ENCODE measurements at places on chromosomes 3 and 15.

GRCh38 chr15:32119694-32120330, 89.5 kb downstream of the CHRNA7 start:
- DNase-seq, result no peak

- no peak for DNase-seq
Observed at GRCh38 chr3:160977773-160978172, 127.4 kb downstream of the B3GALNT1 start.

DNA sequence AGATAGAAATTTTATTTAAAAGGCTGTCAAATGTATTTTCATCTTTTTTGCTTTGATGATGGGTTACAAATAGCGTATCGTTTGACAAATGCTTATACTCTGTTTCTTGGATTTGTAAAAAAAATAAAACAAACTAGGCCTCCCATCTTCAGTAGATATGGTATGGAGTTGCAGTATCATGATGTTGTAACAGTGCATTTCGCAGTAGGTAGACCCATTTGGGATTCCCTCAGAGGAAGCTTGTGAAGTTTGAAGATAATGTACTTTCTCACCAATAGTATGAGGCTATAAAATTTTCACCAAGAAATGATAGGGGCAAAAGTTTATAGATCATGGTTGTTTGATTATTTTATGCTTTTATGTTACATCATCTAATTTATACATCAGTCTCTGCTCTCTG, 10.8 kb downstream of the MBNL1 start:
- no peak for DNase-seq

GRCh38 chr3:129343643-129344360, 65.1 kb downstream of the HMCES start:
- DNase-seq, result peak; percentile 81

GRCh38 chr3:137988982-137989381, 21.0 kb upstream of the CLDN18 start:
- DNase-seq, result no peak

DNA sequence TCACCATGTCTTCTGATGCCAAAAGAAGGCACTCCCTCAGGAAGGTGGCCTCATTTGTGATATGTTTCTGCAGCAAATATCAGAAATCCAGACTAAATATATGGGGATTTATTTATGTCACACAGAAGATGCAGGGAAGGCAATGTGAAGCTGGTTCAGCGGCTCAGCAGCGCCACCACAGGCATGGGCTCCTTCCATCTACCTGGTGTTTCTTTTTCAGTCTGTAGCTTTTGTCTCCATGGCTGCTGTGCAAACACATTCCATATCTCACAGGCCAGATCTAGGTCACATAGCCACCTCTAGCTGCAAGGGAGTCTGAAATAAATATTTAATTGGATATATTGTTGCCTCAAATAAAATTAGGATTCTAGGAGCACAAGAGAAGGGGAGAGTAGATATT, 502.1 kb upstream of the IL12A start:
- DNase-seq, result no peak

DNA sequence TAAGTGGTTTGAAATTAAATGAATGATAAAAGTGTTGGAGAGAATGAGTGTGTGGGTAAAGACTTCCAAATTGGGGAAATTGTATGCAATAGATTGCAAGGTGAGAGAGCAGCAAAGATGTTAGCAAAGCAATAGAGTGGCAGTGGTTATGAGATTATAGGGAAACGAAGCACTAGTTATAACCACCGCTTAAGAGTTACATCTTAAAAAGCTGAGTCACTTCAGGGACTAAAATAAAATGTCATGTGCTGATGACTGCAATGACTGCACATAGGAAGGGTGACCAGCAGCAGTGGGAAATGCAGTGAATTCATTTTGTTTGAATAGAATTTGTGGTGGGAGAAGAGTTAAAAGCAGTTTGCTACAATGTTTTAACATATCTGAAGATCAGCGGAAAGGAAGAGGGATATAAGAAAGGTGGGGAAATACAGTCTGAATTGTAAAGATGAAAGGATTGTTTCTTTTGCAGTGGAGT, 127.3 kb downstream of the RAP2B start:
- DNase-seq, result no peak

DNA sequence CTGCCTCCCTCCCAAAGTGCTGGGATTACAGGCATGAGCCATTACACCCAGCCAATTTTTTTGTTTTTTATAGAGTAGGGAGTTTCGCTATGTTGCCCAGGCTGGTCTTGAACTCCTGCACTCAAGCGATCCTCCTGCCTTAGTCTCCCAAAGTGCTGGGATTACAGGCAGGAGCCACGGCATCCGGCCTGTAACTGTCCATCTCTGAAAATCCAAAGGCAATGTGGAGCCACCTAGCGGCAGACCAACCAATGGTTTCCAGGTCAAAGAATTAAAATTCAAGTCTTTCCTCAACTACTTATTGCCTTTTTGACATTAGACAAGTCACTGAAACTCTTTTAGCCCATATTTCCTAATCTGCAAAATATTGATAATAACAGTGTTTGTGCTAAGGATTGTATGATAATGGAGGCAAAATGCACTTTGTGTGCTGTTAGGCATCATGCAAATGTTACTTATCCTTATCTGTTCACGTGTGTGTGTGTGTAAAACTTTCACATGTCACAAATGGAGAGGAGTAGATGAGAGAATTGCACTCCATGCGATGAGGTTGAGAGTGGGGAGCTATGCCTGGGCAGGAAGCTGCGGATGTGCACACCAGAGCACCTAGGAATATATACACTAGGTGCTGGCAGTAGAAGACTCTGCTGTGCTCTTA, 48.7 kb downstream of the COL8A1 start:
- DNase-seq, result peak; percentile 69

- DNase-seq, result no peak
Observed at GRCh38 chr3:129106320-129106719, 15.3 kb downstream of the RAB43 start.

DNA sequence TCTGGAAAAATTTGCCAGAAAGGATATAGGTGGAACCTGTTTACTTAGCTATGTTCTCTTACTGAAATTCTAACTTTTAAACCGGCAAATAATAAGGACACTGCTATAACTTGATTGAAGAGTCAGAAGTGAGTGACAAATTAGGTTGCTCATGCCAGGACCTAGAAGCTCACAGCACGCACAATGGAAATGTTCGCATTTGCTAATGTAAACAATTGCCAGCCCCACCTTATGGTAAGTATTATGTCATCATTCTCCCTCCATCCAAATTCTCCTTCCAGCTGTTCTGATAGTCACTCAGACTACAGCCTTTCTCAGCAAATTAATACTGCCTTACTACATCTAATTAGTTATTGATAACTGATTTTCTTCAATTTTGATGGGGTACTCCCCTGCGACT, 4.8 kb upstream of the STXBP5L start:
- DNase-seq, result no peak

- no peak for DNase-seq
Observed at GRCh38 chr3:117586161-117586560, 876.6 kb downstream of the TUSC7 start.

GRCh38 chr3:116057400-116058006, 387.8 kb downstream of the LSAMP start:
- DNase-seq, result no peak

GRCh38 chr15:34132881-34133280, 31.0 kb downstream of the PGBD4 start:
- DNase-seq, result no peak

GRCh38 chr3:45852828-45853227, 10.9 kb upstream of the LZTFL1 start:
- DNase-seq, result no peak

- DNase-seq, result no peak
Observed at GRCh38 chr3:159513867-159514380, 474.7 kb upstream of the IL12A start.

GRCh38 chr15:99155961-99156443, 51.1 kb downstream of the SYNM start:
- DNase-seq, result no peak

- DNase-seq, result peak; percentile 89
Observed at GRCh38 chr15:40506964-40507571, 36.3 kb downstream of the CHST14 start.

DNA sequence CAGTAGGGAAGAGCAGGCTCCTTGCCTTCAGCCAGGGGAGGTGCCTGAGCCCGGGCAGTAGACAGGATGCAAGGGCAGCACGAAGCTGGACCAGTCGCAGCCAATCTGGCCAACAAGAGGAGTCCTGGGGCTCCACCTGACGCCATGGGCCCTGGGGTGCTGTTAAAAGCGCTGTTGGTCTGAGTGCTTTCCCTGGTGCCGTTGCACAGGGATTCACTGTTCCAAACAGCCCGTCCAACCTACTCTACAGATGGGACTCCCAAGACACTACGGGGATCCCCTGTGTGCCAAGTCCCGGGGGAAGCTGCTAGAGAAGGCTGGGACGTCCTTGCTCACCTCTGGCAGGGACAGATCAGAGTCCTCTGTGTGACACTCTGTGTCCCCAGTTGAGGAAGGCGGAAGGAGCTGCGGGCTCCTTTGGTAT, 632 bp downstream of the CTSH start:
- no peak for DNase-seq

DNA sequence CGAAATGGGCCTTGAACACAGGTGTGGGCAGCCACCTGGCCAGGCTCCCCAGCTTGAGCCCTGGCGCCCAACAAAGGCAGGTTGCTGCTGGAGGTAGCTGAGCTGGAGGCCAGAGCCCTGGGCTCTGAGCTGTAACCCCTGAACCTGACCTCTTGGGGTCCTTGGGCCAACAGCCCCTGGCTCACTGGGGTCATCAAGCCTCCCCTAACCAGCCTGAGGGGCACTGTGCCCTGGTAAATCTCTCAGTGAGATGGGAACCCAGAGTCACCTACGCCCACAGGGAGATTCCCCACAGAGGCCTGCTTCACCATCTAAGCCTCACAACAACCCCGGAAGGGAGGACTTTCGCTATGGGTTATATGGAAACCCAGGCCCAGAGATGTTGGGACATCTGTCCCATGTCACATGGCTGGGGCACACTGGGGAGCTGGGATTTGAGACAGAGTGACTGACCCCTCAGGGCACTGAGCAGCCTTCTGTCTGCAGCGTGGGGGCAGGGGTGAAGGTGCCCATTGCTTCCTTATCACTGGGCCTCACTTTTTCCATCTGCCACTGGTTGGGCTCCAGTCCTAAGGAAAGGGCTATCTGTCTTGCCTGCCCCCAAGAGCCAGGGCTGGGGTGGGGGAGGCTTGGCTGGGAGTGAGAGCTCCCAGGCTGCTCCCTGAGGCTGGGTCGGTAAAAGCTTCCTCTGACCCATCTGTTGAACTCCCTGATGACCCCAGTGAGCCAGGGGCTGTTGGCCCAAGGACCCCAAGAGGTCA, 59.1 kb downstream of the IQSEC1 start:
- DNase-seq, result no peak

- peak; percentile 3 for DNase-seq
Observed at GRCh38 chr3:139639662-139640061, 38.1 kb downstream of the NMNAT3 start.

DNA sequence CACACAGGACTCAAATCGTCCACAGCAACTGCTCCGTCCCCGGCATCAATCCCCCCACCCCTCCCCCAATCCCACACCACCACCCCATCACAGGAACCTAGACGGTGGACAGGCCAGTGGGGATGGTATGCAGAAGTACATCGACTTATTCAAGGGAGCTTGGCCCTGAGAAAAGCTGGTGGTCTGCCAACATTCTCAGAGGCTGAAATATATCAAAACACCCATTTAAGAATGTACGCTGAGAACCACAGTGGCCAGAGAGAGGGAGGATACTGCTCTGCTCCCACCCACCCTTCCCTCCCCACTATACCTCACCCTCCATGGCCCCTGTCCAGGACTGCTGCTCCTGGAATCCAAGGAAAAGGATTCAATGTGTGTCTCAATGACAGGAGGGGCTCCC, 12.4 kb upstream of the USP3 start:
- DNase-seq, result no peak

GRCh38 chr3:58528629-58529028, 8.4 kb downstream of the ACOX2 start:
- DNase-seq, result no peak

- no peak for DNase-seq
Observed at GRCh38 chr3:115464036-115464435, 159.3 kb upstream of the GAP43 start.

DNA sequence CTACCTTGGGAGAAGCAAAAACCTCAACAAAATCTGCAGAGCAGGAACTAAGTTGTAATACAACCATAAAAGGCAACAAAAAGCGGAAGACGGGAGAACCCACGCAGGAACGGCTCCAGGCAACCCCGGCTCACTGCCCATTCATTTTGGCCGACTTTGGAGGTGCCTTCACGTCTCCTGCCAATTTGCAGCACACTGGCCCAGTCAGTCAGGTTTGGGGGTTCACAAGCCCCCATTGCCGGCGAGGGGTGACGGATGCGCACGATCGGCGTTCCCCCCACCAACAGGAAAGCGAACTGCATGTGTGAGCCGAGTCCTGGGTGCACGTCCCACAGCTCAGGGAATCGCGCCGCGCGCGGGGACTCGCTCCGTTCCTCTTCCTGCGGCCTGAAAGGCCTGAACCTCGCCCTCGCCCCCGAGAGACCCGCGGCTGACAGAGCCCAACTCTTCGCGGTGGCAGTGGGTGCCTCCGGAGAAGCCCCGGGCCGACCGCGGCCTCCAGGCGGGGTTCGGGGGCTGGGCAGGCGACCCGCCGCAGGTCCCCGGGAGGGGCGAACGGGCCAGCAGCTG, 463 bp downstream of the TERC start:
- no peak for DNase-seq

GRCh38 chr15:94042180-94042928, 189.0 kb upstream of the MCTP2 start:
- DNase-seq, result no peak

- no peak for DNase-seq
Observed at GRCh38 chr3:53773611-53774368, 72.4 kb downstream of the CHDH start.

GRCh38 chr3:97960993-97961766, 11.1 kb downstream of the RIOX2 start:
- no peak for DNase-seq

DNA sequence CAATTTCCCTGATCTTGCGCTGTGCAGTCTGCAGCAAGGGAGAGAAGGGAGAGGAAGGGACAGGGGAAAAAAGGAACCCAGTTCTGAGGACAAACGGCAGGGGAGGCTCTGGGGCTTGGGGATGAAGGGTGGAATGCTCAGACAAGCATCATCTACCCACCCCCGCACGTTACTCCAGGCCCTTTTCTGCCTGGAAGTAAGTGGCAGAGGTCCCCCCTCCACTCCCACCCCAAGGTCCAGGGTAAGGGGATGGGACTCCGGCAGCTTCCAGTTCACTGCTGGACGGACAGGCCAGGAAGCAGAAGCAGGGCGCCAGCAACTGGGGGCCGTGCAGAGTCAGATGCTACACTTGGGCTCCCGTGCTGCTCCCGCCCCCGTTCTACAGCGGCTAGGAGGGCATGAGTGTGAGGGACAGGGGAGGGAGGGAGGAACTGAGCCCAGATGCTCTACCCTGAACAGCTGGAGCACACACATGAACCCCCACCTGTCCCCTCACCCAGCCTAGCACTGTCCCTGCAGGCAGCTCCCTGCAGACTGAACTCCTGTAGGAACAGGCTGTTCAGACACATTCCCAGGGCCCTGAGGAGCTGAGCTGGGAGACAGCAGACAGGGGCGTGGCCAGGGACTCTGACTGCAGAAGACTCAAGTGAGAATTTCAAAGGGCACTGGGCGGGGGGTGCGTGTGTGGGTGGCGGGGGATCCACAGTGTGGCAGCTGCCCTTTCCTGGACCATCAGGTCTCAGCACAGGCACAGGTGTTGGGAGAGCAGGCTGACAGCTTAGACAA, 59.7 kb downstream of the SENP2 start:
- peak; percentile 60 for DNase-seq

- DNase-seq, result no peak
Observed at GRCh38 chr15:53872410-53872809, 105.8 kb upstream of the UNC13C start.

- DNase-seq, result no peak
Observed at GRCh38 chr15:58980351-58980939, 7.0 kb upstream of the RNF111 start.
